Esophagus squamous epithelium (tissue), 5 donors: ENCODE measurements at places on chromosomes 5 and 9.

DNA sequence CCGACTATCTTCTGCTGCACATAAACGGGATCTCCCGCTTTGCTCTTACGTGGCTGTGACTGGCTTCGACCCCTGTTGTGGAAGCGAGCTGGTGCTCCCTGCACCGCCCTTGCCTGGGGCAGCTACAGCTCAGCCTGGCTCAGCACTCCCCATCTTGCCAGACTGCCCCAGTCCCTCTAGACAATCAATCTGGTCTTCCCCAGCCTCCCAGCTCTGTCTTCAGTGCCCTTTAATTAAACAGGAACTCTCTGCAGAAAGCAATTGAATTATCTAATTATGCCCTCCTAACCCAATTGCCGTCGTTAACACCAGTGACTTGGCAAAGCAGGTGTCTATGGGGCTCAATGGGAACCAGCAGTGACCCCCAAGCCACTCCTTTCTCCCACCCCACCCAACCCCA, 18.9 kb upstream of the NTNG2 start:
- DNase-seq = no peak

GRCh38 chr5:138258704-138259292, 15.6 kb downstream of the GFRA3 start:
- no peak for DNase-seq

DNA sequence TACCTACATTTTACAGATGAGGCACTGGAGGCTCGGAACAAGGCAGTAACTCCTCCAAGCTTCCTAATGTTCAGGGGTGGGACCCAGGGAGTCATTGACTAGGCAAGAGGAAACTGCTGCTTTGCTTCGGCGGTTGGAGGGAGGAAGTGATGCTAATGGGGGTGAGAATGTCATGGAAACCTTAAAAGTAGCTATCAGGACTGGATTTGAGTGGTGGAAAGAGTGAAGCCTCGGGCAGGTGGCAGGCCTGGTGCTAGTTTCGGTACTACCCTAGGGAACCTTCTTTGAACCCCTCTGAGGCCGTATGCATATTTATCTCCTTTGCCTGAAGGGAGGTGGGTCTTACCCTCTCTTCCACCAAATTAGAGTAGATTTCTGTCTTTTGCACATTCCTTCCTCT, 1.6 kb downstream of the BSPRY start:
- no peak for DNase-seq

DNA sequence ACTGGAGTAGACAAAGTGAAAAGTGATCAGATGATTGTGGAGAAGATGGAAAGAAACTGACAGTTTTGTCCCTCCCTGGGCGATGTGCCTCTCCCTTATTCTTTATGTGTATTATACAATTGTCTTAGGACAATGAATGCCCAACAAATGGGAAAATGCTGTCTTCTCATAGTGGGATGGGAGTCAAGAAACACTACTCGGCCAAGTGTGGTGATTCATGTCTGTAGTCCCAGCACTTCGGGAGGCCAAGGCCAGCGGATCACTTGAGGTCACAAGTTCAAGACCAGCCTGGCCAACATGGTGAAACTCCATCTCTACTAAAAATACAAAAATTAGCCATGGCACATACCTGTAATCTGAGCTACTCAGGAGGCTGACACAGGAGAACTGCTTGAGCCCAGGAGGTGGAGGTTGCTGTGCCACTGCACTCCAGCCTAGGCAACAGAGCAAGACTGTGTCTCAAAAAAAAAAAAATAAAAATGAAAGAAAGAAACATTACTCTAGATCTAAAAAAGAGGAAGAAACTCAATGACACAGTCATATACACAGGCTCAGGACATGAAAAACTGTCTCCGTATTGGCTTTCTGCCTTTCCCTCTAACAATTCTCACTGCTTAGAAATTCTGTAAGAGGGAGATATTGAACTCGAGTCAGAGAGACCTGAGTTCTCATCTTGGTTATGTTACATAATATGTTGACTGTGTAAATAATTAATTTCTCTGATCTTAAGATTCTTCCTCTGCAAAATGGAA, 67.9 kb upstream of the TARS1 start:
- DNase-seq = no peak

- no peak for DNase-seq
Measured at GRCh38 chr9:136963751-136964150, 11.7 kb downstream of the LCN12 start.
